ENCODE measurements at places on chromosomes 12 and 14.

- DNase-seq: no peak
Observed at GRCh38 chr12:28443337-28443736, 253.1 kb downstream of the CCDC91 start.

DNA sequence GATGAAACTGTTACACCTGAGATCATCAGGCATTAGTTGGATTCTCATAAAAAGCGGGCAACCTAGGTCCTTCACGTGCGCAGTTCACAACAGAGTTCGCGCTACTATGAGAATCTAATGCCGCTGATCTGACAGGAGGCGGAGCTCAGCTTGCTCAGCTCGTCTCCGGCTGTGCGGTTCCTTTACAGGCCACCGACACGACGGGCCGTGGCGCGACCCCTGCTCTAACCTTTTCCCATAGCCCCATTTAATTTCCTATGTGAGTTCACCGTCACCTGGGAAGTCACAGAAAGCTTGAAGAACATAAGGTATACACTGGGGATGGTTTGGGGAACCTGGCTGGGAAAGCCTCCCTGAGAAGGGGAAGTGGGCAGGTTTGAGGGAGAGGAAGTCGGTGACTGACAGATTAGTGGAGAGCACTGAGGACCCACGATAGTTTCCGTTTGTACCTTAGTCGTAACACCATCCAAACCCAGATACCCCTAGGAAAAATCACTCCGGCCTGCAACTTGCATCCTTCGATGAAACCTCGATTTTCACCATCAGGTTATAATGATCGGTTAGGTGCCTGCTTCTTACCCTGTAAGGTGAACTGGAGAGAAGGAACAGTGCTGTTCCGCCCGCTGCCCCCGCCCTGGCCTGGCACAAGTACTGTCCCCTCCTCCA lies 2.8 kb upstream of the AAAS start:
- DNase-seq: no peak

DNA sequence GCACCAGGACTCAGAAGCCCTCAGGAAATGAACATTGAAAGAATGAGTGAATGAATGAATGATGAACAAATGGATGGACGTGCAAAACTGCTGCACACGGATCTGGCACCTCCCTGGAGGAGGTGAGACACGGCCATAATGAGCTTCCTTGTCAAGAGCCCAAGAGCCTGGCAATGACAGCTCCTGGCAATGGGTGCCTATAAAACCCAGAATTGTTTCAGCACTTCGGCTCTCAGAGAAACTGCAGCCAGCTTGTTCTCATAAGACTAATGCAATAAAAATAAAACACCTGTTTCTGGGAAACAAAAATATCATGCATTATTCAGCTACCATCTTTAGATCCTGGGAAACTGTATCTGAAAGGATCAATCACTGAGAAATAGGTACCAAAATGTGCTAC lies 200.5 kb upstream of the SFSWAP start:
- DNase-seq: no peak

- DNase-seq: no peak
Observed at GRCh38 chr14:67108230-67108629, 81.0 kb upstream of the GARIN2 start.

DNA sequence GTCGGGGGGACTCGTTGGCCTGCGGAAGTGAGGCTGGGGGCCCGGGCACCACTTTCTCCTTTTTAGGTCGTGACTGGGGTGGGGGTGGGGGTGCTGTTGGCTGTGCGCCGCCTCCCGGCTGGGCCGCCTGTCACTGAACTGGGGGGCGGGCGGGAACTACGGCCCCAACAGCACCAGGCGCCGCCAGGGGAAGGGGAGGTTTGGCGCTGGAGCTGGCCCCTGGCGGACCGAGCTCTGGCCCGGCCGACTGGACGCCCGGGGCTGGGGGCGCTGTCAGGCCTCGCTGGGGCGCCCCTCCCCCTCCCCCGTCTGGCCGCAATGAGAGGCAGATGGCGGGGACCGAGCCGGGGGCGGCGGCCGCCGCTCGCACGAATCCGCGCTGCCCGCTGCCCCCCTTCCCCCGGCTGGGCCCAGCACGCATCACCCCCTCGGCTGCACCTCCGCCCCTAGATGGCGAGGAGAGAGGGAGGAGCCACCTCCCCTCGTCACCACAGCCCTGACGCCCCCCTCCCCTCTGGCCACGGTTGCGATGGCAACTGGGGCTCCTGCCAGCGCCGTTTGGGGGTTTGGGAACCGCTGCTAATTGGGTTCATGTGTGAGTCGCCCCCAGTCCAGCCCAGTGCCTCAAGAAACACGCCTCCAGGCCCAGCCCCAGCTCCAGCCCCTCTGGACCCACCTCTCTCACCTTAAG lies 723 bp downstream of the NFATC4 start:
- no peak for DNase-seq
